ENCODE measurements at places on chromosomes 1 and 21. TPM values are rescaled to one million over a fixed set of nuclear protein-coding genes. Genes with fewer than 3 reads are reported as not detected.

DNA sequence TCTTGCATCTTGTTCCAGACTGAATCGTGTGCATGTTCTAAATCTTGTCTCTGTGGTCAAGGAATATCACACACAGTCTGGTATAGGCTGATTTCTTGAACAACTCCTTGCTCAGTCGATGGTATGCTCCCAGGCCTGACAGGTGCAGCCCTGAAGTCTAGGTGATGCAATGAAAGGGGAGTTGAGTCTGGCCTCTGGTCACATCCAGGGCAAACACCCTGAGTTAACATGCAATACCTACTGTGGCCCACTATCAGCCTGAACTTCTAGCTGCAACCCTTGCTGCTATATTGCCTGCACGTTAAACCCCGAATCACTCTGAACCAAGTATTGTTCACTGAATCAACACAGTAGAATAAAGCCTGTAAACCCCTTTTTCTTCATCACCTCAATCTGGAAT, 303.4 kb downstream of the USP25 start:
- DNase-seq, result no peak

DNA sequence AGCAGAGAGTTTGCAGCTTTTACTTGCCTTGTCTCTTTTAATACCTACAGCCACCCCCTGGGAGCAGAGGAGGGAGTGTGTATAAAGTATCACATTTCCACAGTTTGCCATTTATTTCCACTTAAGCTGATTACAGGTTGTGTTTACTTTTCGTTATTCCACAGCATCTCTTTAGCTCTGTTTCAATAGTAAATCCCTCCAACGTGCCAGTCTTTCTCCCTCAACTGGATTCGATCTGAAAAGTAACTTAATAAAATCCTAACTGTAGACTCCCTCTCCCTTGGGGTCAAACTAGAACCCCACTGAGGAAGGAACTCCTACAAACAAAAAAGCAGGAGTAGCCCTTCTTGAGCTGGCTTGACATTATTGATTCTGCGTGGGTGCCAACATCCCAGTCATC, 3.1 kb upstream of the FCGR2A start:
- DNase-seq, result no peak

GRCh38 chr1:220717800-220718640, 27.9 kb downstream of the C1orf115 start:
- DNase-seq, result no peak

OR2T2 gene
- total RNA-seq, result not detected

ASCL5 gene
- not detected for total RNA-seq

IRF6 gene
- total RNA-seq, result 0.39 TPM

CCDC24 gene
- total RNA-seq, result 10.6 TPM

Data from M059J (cell line).